ENCODE measurements at places on chromosomes 5 and 9.

DNA sequence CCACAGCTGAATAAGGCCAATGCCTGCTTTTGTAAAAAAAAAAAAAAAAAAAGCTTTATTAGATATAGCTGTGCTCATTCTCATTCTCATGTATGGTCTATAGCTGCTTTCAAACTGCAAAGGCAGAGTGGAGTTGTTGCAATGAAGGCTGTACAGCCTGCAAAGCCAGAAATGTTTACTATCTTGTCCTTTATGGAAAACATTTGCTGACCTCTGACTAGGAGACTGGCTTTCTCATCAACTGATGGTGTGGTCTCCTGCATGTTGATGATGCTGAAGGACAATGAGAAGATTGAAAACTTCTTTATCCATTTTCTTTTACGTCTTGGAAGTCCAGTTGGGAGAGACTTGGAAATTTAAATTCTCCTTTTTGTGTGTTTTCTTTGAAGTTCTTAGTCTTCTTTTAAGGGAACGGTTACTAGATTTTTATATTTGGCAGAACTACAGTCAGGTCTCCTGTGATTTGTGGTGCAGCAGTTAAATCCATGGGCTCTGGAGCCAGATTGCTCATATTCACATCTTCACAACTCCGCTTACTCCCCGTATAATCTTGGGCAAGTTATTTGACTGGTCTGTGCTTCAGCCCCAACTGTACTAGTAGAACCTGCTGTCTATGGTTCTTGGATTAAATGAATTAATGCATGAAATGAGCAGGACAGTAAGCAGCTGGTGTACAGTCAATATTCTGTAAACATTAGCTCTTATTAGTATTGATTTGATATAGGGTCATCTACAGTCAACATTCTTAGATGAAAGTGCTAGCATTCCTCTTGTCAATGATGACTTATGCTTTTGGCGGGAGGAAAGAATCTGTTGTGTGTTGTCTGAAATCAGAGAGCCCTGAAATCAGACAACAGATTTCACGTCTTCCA lies 39.7 kb upstream of the BASP1 start:
- DNase-seq: no peak

DNA sequence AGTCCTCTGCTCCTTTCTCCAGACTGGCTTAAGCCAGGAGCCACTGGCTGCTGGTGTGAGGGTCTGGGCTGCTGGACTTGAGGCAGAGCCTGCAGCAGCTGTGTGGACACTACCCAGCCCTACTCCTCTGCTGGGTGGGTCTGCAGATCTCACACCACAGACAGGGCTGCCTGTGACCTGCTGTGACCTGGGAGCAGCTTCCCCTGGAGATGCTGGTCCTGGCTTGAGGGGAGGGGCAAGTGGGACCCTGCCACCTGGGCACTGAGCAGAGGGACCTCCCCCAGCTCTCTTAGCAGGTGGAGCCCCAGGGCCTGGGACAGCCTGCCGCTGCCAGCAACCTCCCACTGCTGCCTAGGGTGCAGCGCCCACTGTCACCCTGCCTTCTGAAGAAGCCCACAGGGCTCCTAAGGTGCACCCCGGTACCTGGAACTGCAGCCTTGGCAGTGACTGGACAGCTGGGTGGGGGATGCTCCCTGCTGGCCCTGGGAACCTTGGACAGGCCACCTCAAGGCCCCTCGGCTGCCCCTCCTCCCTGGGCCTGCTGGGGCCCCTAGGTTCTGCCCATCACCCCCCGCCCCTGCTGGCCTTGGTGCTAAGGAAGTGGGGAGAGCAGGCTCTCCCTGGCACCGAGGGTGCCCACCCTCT lies 9.1 kb downstream of the CACFD1 start:
- DNase-seq: no peak

DNA sequence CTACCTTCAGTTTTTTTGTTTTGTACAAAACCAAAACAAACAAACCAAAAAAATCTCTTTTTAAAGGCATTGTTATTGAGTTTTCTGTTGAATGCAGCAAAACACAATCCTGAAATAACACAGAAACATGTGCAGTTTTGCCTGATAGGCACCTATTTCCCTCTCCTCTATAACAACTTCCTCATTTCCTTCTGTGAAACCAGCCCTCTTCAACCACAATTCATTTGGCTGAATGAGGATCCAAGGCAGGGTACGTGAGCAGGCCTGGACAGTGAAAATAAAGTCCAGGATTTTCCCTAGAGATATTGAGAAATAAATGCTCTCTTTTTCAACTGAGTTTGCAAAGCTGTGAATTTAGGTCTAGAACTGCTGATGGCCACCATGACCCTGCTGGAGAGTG lies 134.8 kb upstream of the LARP1 start:
- DNase-seq: no peak

- no peak for DNase-seq
Observed at GRCh38 chr5:179485845-179486575, 64.3 kb upstream of the RUFY1 start.

DNA sequence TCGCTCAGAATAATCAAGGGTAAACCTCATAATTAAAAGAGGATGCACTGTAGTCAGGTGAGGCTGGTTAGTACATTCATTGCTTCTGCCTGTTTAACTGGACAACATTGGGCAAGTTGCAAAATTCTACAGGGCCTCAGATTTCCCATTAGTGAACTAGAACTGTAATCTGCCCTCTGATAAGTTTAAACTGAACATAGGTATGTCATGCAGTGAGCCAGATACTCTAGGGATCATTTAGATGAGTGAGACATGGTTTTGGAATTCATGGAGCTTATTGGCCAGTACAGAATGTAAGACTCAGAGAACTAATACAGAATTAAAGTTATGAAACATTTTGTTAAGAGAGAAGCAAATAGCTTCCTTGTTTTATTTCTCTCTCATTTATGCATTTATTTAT lies 35.9 kb downstream of the RNF44 start:
- DNase-seq: no peak

DNA sequence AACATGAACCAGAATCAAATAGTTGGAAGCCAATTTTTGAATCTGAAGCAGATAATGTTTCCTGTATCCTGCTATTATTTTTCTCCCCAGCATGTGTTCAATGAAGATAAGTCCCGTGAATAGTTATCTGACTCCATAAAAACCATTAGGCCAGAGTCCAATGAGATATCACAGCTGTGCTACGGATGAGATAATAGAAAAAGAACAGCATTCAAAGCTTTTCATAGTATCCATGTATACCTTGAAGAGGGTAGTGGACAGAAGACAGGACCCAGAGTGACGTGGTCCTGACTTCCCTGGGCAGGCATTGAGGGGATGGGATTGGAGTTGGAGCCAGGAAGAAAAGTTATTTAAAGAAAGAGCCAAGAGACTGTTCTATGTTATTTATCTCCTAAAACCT lies 50.7 kb upstream of the C6 start:
- DNase-seq: no peak

- DNase-seq: no peak
Observed at GRCh38 chr5:135064235-135064570, 30.2 kb upstream of the PITX1 start.

DNA sequence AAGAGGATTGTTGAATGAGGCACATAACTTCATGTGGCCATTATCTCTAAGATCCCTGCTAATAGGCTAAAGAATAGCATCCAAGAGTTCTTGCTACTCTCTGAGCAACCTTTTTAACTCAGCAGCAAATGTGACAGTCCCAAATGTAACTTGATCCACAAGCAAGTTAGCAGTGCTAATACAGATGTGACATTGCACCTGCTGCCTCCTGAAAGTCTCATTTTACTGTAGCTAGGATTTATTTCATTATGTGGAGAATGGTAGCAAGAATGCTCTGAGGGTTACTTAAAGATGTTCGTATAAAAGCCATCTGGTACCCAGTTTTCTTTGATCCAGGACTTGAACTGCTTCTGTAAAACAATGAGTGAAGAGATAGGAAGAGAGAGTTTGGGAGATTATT lies 45.8 kb downstream of the CDH10 start:
- DNase-seq: no peak

- DNase-seq: no peak
Observed at GRCh38 chr5:109275919-109276318, 133.9 kb downstream of the PJA2 start.

All from CD4-positive, alpha-beta T cell (primary cell).